ENCODE measurements at places on chromosomes 13 and 19. TPM values are rescaled to one million over a fixed set of nuclear protein-coding genes. Genes with fewer than 3 reads are reported as not detected.

- no peak for DNase-seq
These were observed 5.1 kb downstream of the FSTL3 start for GRCh38 chr19:681029-682019.

DNA sequence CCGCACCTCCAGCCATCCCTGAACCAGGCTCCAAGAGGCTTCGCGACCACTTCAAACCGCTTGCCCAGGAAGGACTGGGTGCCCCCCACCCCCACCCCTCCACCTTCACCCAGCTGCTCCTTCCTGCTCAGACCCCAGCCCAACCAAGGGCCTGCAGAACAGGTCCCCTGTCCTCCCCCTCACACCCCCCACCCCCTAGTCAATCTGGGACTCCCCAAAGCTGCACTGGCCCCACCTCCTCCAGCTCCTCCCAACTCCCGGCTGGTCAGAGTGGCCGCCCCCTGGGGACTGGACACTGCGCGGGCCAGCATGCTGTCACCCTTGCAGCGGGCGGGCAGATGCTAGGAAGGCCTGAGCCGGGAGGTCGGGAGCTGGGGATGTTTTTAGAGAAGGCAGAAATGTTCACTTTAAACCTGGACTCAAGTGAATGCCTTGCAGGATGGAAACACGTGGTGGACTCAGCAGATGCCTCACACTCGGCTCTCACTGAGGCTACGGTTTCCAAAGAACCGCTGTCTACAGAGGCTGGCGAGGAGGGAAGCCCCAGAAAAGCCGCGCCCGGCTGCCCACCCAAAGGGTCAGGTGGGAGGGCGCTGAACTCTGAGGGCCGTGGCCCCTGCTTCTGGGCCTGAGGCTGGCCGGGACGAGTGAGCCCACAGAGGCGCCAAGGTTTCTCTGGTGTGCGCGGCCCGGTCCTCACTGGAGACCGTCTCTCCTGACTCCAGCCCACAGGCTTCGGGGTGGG is 8.0 kb downstream of the RPL36 start:
- DNase-seq, result no peak

GRCh38 chr19:41238244-41238643 is 19.2 kb downstream of the AXL start:
- no peak for DNase-seq

DNA sequence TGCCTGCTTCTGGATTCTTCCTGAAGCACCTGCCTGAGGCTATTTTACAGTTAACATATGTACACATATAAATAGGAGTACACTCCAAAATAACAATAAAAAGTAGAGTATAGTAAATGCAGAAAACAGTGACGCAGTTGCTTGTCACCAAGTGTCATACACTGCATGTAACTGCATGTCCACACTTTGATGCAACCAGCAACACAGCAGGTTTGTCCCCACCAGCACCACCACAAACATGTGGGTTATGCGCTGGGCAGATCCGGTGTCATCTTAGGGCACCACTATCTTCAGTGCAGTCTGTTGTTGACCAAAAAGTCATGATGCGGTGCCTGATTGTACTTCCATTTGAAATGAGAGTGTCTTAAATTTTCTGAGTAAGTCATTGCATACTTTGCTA is 51.3 kb downstream of the COL4A2 start:
- DNase-seq, result no peak

- no peak for DNase-seq
These were observed 72.0 kb upstream of the KCTD15 start for GRCh38 chr19:33724721-33725060.

GRCh38 chr13:40651866-40652587 is 14.4 kb downstream of the FOXO1 start:
- DNase-seq, result no peak

The ITPKC gene
- polyA plus RNA-seq, result 22.7 TPM
